ENCODE measurements at places on chromosomes 1 and 21. TPM values are rescaled to one million over a fixed set of nuclear protein-coding genes. Genes with fewer than 3 reads are reported as not detected.
A peak's percentile ranks its signal among the peaks of the same experiment; 100 is the strongest.

- peak overlapping the region; percentile 94 for H3K27ac ChIP-seq
- H3K36me3 ChIP-seq = no peaks in the 10 kb centered on the region
- peaks cover 72% of the 10 kb centered on the region for H3K4me1 ChIP-seq
Measured at GRCh38 chr1:32247983-32248889, 1.2 kb downstream of the FAM167B start.

DNA sequence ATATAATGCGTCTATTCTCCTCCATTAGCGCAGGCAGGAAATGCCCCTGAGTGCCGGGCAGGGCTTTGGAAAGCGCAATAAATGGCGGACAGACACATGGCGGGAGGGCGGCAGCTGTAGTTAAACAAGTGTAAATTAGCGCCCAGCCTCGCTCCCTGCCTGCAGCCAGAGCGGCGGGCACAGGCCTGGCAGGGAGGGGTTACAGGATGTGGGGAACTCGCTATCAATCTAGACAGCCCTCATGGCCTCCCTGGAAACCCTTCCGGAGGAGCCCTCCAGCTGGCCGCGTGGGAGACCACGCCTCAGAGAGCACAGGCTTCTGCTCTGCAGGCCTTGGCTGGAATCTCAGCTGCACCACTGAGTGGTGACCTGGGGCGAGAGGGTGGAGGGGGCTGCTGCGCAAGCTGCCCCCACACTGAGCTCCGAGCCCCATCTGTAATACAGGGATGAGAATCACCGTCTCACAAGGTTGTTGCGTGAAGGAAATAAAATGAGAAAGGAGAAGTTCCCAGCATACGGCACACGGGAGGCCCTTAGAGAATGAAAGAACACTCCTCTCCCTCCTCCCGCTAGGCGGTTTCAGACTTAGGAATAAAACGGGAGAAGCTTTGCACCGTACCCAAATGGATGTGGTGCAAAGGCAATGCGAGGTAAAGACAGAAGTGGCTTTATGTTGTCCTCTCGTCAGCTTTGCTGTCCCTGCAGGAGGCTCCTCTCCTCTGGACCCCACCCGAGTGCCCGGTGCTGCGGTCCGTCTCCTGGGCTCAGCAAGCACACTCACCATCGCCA lies 167.2 kb upstream of the POU3F1 start:
- DNase-seq = no peak
- no peaks in the 10 kb centered on the region for H3K36me3 ChIP-seq
- no peaks in the 10 kb centered on the region for H3K27me3 ChIP-seq
- H3K27ac ChIP-seq = no peak overlapping the region

DNA sequence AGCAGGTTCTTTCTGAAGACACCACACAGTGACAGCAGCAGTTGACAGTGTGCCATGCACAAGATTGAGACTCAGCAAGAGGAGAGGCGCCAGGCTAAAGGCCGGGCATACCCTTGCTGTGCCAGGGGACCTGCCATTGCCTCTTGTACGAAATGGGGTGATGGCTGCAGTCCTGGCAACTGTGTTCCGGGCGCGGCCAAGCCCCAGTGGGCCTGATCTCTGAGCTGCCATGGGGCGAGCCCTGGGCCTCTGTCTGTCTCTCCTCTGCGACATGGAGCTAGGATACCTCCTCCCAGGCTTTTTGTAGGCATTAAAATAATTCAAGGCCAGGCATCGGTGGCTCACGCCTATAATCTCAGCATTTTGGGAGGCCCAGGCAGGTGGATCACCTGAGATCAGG lies 9.6 kb upstream of the TRAPPC10 start:
- no peaks in the 10 kb centered on the region for H3K27me3 ChIP-seq
- H3K27ac ChIP-seq = no peak overlapping the region
- no peaks in the 10 kb centered on the region for H3K4me1 ChIP-seq

Gene CRYBG2
- 1.8 TPM for total RNA-seq

Gene CXADR
- total RNA-seq = not detected

Gene GBP1
- total RNA-seq = 9.8 TPM
